ENCODE measurements at places on chromosomes 3 and 15.

DNA sequence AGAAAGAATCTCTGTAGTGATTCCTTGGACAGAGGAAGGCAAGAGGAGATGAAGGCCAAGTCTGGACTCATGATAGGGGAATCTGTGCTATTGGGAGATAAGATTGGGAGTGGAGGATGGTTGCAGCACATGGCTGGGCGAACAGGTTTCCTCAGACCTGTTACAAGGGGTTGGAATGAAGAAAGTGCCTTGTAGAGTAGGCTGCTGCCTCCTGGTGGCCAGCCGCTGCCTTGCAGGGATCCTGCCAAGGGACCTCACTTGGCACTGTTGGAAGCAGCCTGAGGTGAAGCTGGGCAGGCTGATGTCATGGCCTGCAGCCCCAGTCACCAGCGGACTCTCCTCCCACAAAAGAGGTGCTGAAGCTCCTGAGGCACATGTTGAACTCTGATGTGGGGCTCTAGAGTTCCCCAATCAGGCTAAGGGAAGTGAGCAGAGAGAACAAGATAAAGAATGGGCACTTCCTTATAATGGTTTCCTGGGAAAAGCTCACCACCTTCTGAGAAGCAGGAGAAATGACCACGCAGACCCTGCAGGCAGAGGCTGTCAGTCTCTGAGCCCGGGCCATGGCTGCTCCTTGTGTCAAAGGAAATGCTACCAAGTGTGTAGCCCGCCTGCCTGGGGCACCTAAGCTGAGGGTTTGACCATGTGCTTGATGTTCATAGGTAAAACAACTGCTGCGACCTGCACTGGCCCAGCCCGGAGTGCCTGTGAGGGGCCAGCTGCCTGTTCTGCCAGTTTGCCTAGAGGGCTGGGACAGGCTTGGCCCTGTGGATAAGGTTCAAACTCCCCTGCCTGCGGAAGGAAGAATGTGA lies 1.6 kb upstream of the TEX264 start:
- peak; percentile 69 for DNase-seq

- DNase-seq, result no peak
Measured at GRCh38 chr3:126039870-126040269, 44.1 kb downstream of the SLC41A3 start.

- no peak for DNase-seq
Measured at GRCh38 chr15:68307131-68307928, 29.8 kb downstream of the FEM1B start.

GRCh38 chr3:89373434-89373833 lies 266.0 kb downstream of the EPHA3 start:
- peak; percentile 3 for DNase-seq

- DNase-seq, result no peak
Measured at GRCh38 chr3:102714567-102714966, 279.8 kb downstream of the ZPLD1 start.

GRCh38 chr3:169822983-169823382 lies 10.3 kb upstream of the LRRC34 start:
- no peak for DNase-seq

GRCh38 chr3:182698078-182698477 lies 95.2 kb upstream of the ATP11B start:
- DNase-seq, result no peak

DNA sequence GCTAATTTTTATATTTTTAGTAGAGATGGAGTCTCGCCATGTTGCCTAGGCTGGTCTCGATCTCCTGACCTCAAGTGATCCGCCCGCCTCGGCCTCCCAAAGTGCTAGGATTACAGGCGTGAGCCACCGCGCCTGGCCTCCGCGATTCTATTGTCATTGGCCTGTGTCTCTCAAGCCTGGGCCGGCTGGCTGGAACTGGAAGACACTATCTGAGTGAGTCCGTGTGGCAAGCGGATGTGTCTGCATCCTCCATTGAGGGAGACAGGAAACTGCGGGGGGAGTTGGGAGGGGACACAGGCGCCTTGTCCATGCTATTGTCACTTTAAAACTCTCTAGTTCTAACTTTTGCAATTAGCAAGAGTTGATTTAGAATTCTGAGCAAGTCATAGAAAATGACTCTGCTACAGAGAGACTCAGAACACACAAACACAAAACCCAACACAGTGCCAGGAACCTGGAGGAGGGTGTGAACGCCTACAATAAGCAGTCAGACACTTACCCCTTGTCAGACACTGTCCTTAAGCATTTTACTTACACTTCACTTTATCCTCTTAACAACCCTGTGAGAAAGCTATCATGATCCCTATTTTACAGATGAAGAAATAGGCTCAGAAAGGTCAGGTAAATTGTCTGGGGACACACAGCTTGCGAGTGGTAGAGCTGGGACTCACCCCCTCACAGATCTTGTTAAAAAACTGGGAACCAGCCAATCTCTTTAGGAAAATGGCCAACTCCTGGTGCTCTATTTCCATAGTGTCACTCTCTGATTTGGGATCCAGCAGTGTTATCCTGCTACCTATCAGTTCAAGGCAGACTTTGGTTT lies 38.7 kb downstream of the ANP32A start:
- DNase-seq, result no peak

DNA sequence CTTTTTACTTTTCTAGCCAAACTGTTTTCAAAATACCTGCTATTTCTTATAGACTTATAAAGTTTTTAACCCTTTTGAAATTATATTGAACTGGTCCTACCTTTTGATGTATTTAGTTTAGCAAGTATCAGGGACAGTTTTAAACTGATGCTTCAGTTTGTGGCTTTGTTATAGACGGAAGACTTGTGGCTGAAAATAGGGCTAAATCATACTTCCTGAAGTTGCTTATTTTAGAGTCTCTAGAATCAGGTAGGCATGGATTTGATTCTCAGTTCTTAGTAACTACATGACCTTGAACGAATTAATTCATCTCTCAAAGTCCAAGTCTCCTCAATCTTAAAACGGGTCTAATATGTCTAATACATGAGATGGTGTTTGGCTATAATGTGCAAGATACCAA lies 322.8 kb downstream of the RAP2B start:
- no peak for DNase-seq

DNA sequence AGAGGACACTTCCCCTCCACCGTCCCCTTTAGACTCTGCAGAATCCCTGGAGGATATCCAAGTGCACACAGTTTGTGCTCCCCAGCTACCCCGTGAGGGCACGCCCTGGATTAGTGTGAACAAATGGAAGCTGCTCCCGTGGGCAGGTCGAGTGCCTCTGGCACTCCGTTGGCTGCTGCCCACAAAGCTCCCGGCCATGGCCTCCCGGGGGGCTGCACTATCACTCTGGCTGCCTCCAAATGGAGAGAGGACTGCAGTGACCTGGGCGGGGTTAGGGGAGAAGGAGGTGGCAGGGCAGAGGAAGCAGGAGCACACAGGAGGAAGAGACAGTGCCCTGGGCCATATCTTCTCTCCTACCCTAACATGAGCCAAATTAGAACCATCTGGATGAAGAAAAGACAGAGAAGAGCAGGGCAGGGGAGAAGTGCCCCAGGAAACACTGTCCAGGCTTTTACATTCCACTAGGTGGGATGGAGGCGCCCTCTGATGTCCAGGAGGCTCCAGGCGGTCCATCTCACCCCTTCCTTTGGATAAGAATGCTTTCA lies 29.4 kb upstream of the ACAD9 start:
- peak; percentile 13 for DNase-seq

GRCh38 chr15:41024885-41025284 lies 71.6 kb downstream of the CHAC1 start:
- no peak for DNase-seq

DNA sequence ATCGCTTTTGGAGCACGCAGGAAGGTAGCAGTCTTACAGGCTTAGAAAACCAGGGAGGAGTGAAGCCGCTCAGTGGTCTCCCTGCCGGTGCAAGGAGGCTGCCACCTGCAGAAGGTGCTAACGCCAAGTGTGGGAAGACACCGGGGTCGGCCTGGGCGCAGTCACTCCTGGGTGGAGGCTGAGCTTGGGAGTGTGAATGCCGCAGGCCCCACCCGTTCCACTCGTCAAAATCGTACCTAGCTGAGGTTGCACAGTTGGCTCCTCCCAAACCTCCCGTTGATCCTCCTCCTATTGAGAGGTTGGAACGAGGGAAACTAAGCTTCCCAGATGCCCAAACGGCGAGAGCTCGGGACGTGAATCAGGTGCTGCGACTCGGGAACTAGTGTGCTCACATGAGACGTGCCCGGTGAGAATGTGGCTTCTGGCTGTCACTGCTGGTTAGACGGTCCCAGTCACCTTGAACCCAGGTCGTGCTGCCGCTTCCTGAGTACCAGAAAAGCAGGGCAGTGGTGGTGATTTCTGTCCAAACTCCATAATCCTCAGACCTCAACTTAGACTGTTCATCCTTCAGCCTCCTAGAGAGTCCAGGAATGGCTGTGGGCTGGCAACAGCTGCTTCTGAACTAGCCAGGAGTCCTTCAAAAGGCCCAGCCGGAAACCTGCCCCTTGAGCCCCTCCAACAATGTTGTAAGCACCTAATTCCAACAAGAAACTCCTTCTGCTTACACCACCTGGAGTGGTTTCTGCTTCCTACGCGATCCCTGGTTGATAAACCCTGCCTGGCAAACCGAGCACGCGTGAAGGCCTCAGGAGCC lies 156.0 kb downstream of the XXYLT1 start:
- no peak for DNase-seq

DNA sequence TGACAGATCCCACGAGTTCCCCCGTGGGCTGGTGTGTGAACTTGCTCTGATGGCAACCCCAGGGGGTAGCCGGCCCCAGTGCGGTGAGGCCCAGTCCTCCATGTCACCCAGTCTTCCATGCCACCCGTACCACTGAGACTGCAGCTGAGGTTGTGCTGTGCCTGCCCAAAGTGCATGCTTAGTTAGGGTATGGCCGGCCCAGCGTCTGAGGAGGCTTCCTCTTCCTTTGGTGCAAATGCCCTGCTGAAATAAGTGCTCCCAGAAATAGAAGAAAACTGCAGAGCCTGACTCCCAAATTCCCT lies 31.5 kb downstream of the MGLL start:
- no peak for DNase-seq

GRCh38 chr15:32718821-32719716 lies 1.3 kb downstream of the GREM1 start:
- DNase-seq, result no peak

DNA sequence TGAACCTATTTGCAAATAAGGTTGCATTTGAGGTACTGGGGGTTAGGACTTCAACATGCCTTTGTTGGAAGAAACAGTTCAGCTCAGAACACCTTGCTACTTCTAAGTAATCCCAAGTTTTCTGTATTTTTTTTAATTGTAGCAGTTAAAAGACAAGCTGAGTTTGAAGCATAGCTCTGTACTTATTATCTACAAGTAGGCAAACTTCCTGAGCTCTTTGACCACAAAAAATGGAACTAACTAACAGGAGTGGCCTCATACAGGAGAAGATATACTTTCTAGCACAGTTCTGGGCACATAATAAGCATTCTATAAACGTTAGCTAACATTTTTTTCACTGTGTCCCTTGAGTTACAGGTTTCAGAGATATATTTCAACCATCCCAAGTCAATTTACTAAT lies 159.2 kb downstream of the CHST2 start:
- DNase-seq, result no peak

DNA sequence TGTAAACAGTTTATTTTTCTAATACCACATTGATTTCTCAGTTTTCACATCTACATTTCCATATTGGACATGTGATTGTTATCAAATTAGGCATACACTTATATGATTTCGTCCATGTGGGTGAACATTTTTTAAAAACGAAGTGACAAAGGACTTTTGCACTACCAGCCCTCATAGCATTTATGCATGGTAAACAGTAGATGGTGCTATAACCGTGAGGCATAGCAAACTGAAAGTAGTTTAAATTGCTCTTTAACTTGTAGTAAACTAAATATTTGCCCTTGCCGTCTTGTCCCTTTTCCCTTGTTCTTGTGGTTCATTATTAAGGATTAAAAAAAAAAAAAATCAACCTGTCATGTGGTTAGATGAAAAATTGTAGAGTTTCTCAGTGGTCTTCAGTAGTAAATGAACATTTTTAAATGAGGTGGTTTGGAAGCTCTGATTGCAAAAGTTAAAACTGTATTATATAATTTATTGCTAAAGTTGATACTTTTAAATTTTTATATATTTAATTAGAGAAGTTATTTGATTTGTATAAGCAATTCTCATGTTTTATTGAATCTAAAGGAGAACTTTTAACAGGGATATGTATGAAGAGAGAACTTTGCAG lies 24.0 kb downstream of the STX19 start:
- DNase-seq, result peak; percentile 63
